ENCODE measurements at places on chromosomes 11 and 22.

- DNase-seq = no peak
These were observed 32.4 kb upstream of the SCGB1D1 start for GRCh38 chr11:62157603-62158002.

- no peak for DNase-seq
These were observed 786 bp downstream of the CAPN1 start for GRCh38 chr11:65182258-65183170.

- no peak for DNase-seq
These were observed 7.5 kb upstream of the MS4A7 start for GRCh38 chr11:60370811-60371298.

GRCh38 chr11:62179995-62180394, 10.0 kb upstream of the SCGB1D1 start:
- DNase-seq = no peak

DNA sequence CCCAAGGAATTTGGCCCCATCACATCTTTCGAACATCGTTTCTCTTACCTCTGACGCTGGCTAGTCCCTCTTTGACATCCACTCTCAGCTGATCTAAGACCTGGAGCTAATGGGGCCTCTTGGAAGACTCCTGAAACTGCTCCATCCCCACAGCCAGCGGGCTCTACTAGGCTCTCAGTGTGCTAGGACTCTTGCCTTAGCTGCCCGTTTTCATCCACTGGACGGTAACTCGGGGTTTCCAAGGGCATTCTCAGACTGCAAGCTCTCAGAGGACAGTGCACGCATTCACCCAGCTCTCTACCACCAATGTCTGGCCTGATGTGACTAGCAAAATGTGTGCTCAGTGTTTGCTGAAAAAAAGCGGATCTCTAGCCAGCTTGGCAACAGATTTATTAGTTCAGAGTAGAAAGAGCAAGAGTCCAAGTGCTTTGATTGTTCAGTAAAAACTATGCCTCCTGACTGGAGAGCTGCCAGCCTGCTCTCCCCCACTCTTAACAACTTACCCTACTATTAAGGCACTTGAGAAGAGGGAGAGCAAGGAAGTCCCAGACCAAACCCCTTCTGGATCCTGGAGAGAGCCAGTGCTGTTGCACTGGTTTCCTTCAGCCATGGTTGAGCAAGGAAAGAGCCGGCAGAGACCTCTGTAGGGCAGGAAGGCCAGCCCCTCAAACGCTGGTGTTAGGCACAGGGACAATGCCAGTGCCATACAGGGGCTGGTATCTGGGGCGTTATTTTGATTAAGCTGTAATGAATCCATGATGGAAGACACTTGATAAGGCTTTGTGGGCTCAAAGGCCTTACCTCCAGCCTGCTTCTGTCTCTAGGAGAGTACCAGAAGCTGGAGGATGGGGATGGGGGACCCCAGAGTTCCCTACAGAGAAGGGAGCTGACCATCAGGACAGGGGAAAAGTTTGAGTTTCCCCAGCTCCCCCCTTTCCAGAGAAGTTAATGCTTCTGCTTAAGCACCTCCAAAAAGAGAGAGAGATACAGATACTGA, 9.2 kb downstream of the RELA start:
- no peak for DNase-seq

DNA sequence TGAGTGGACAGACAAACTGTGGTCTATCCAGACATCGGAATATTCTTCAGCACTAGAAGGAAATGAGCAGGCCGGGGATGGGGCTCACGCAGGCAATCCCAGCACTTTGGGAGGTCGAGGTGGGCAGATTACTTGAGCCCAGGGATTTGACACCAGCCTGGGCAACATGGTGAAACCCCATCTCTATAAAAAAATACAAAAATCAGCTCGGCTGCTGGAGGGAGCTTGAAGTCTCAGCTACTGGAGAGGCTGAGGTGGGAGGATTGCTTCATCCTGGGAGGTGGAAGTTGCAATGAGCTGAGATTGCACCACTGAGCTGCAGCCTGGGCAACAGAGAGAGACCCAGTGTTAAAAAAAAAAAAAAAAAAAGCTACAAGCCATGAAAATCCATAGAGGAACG, 8.0 kb upstream of the CTSD start:
- DNase-seq = no peak

GRCh38 chr11:19951558-19952115, 208.6 kb downstream of the DBX1 start:
- no peak for DNase-seq

All from non-pigmented ciliary epithelial cell (primary cell).